Glutamatergic neuron (in vitro differentiated cells): ENCODE measurements at places on chromosomes 13 and 19. TPM values are rescaled to one million over a fixed set of nuclear protein-coding genes. Genes with fewer than 3 reads are reported as not detected.

The TPTE2 gene
- total RNA-seq, result not detected

The ASF1B gene
- total RNA-seq, result 2.3 TPM

The DCLK1 gene
- total RNA-seq, result 63.9 TPM

The OSCAR gene
- total RNA-seq, result not detected

DNA sequence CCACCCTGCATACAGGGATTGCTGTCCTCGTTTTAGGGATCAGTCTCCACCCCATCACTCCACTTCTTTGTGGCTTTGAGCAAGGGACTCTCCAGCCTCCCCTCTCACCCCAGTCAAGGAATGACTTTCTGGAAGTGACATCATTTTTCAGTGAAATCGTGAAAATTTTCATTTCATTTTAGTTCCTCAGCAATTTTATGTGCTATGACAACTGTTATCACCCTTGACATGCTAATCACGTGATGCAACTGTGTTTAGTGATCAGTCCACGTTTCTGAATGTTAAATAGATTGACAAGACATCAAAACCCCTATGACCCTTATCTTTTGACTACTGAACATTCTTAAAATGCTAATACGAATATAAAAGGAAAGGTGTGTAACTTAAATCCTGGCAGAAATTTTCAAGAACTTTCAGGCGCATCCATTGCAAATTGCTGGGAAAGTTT is 8.0 kb downstream of the C19orf81 start:
- DNase-seq, result no peak

DNA sequence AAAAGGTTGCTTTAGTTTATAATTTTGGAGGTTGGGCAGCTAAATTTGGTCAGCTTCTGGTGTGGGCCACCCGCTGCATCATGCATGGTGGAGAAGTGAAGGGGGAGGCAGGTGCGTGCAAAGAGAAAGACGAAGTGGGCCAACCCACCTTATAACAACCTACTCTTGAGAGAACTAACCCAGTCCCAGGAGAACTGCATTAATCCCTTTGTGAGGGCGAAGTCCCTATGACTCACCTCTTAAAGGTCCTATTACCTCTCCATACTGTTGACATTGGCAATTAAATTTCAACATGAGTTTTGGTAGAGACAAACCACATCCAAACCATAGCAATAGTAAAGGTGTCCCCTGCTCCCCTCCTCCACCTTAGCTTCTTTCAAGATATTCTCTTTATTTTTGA is 7.7 kb upstream of the FGF9 start:
- DNase-seq, result no peak

DNA sequence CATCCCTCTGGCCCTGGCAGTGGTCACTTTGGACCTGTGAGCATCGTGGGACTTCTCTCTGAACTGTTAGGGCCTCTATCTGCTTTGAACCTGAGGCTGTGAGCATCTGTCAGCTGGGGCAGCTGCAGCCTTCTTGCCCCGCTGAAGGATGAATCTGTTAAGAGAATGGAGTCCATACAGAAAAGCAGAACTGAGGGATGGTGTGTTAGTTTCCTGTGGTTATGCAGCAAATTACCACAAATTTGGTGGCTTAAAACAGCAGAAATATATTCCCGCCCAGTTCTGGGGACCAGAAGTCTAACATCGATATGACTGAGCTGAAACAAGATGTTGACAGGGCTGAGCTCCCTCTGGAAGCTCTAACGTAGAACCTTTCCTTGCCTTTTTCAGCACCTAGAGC is 1.6 kb upstream of the ZNF497 start:
- DNase-seq, result no peak

DNA sequence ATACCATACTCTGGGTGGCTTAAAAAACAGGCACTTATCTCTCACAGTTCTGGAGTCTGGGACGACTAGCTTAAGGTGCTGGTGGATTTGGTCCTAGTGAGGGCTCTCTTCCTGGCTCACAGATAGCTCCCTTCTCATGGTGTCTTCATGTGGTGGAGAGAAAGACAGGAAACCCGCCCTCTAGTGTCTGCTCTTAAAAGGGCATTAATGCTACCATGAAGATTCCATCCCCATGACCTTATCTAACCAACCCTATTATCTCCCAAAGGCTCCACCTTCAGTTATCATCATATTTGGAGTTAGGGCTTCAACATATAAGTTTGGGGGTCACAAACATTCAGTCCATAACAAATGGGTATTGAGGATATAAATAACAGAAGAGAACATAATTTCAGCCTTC is 139.4 kb downstream of the HS6ST3 start:
- DNase-seq, result no peak

- no peak for DNase-seq
These were observed 4.6 kb upstream of the TSHZ3 start for GRCh38 chr19:31353833-31354232.

DNA sequence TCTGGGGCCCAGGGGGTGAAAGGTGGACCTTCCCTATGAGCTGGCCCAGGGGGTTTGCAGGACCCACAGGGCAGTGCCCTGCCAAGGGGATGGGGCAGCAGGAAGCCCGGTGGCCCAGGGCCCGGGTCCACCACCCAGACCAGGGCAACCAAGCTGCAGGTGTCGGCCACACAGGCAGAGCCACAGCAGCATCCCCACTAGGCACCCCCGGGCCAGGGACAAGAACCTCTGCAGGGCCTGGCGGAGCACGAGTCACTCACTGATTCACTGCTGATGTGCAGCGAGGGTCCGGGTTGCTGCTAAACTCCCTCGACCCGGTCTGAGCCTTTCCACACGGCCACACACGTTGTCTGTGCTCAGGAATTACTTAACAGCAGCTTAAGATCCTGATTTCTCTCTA is 8.8 kb downstream of the FZR1 start:
- DNase-seq, result peak; percentile 10

DNA sequence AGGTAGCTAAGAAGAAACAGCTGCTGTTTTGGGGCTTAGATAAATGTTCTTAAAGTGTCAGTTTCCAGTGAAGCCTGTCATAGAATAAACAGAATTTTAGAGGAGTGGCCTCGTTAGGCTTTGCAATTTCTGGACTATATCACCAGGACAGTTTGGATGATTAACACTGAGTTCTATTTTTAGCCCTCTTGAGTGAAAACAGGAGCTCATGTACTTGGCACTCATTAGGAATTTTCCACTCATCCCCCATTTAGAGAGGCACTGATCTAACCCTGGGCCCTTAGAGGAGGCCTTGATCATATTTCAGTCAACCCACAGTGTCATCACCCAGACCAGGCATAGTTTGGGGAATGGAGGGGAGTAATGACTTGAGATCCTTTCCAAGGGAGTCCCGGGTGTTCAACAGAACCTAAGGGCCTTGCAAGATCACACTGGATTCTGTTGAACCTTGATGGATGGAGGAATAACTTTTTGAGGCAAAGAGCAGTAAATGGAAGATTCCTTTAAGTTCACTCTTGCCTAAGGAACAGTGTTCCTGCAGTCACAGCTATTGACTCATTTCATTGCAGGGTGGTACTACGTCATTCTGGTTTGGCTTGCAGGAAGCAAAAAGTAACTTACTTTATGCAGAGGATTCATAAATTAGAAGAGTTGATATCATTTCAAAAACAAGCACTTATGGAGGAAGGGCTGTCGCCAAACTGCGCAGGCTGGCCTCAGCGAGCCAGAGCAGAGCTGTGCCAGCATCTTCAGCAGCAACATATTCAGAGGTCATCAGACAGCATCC is 160.2 kb downstream of the SLC7A1 start:
- no peak for DNase-seq

GRCh38 chr19:19655051-19655594 is 8.4 kb downstream of the ATP13A1 start:
- no peak for DNase-seq

DNA sequence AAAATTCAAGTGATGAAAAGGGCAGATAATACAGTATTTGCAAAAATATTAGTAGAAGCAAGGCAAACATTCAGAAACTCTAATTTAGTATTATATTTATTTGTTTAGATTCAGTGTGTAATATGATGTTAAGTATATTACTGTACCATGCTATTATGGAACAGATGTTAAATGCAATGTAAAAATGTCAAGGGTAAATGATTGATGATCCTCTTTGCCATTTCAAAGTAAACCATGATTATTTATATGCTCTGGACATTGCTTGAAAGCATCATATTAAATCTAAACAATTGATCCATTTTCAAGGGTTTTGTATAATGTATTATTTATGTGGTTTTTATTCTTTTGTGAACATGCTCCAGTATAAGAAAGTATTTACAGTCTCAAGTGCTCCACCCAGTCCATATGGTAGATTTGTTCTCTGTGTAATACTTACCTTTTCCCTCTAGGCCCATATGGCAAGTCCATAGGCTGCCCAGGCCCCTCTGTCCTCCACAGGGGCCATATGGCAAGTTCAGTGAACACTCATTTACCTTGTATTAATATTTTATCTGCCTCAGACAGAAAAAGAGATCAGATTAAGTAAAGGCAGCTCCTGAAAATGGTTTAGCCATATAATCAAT is 353.5 kb downstream of the DACH1 start:
- DNase-seq, result peak; percentile 39

GRCh38 chr13:75220861-75221260 is 261.1 kb downstream of the TBC1D4 start:
- no peak for DNase-seq

DNA sequence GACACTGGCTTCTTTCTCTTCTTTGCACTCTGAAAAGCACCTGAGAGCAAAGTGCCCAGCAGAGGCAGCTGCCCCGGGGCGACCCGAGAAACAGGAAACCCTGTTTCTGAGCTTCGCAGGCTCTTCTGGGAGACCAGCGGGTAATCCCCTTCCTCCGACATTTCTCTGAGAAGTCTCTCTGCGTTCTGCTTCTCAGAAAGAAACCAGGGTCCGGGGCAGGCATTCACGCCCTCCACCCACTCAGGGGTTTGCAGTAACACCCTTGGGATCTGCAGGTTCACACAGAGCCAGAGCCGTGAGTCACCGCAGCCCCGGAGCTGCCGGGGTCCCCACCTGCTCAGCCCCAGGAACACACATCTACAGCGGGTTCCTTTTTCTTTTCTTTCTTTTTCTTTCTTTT is 86.0 kb downstream of the GADD45B start:
- DNase-seq, result no peak
